Type B pancreatic cell (in vitro differentiated cells): ENCODE measurements at places on chromosomes 2 and 18. TPM values are rescaled to one million over a fixed set of nuclear protein-coding genes. Genes with fewer than 3 reads are reported as not detected.

MC5R gene
- total RNA-seq, result not detected in 2 replicates

SLC16A14 gene
- total RNA-seq, result 9.1 and 9.3 TPM in 2 replicates

DCDC2C gene
- total RNA-seq, result not detected in 2 replicates

SP140L gene
- 6.6 and 13.7 TPM in 2 replicates for total RNA-seq

ERBB4 gene
- 5.3 and 9.9 TPM in 2 replicates for total RNA-seq

RNU2-63P gene
- 4.9 and 18.8 TPM in 2 replicates for total RNA-seq

GPR45 gene
- total RNA-seq, result not detected in 2 replicates

ATP5MC3 gene
- 311 and 407 TPM in 2 replicates for total RNA-seq

UPP2 gene
- total RNA-seq, result not detected in 2 replicates

ERCC3 gene
- 43.4 and 52.9 TPM in 2 replicates for total RNA-seq

NCKAP1 gene
- total RNA-seq, result 104 and 131 TPM in 2 replicates

DNA sequence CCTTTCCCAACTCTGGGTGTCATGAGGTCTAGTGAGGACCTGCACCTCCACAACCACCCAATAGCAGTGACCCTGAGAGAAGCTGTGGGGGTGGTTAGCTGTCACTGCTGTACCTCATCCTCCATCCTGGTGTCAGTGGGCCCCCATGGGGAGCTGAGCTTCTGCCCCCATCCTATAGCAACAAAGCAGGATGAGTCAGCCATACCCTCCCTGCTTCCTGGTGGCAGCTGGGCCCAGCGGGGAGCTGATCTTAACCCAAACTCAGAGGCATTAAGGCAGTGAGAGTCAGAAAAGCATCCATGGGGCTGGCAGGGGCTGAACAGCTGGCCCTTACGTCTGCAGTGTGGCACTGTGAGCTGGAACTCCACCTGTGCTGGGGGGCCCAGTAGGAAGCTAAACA, 247.8 kb upstream of the HDAC4 start:
- no peak overlapping the region for H3K27ac ChIP-seq
- H3K4me3 ChIP-seq, result no peak overlapping the region
- peaks cover 3% of the 10 kb centered on the region for H3K27me3 ChIP-seq

DNA sequence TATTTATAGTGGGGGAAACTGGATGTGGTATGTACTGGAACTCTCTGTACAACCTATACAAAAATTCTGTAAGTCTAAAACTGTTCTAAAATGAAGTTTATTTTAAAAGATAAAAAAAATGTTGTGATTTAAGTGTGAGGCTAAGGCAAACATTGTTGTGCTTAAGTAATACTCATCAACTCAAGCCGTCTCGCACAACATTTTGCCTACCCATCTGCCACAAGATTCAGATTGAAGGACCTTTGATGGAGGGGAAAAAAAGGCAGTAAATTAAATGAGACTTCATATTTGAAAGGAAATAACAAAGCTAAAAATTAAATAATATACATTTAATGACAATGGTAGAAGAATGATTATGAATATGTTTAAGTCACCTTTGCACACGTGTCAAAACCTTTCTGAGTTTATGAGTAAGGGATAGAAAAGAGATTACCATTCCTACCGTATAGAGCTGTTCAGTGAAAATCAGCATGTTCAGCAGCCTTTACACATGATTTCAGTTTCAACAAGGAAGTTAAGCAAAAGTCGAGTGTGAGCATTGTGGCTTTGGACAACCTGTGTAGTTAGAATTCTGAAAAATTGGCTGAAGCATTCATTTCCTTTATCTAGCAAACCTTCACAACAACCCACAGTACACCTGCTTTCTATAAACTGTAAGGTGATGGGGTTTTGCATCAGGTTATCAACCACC, 499.3 kb downstream of the IRS1 start:
- H3K36me3 ChIP-seq, result no peaks in the 10 kb centered on the region
- no peaks in the 10 kb centered on the region for H3K27me3 ChIP-seq
- no peak overlapping the region for H3K4me3 ChIP-seq

GRCh38 chr2:226413498-226414130, 386.0 kb downstream of the IRS1 start:
- peaks cover 6% of the 10 kb centered on the region for H3K36me3 ChIP-seq
- H3K27ac ChIP-seq, result no peak overlapping the region
- H3K4me1 ChIP-seq, result peaks cover 28% of the 10 kb centered on the region

DNA sequence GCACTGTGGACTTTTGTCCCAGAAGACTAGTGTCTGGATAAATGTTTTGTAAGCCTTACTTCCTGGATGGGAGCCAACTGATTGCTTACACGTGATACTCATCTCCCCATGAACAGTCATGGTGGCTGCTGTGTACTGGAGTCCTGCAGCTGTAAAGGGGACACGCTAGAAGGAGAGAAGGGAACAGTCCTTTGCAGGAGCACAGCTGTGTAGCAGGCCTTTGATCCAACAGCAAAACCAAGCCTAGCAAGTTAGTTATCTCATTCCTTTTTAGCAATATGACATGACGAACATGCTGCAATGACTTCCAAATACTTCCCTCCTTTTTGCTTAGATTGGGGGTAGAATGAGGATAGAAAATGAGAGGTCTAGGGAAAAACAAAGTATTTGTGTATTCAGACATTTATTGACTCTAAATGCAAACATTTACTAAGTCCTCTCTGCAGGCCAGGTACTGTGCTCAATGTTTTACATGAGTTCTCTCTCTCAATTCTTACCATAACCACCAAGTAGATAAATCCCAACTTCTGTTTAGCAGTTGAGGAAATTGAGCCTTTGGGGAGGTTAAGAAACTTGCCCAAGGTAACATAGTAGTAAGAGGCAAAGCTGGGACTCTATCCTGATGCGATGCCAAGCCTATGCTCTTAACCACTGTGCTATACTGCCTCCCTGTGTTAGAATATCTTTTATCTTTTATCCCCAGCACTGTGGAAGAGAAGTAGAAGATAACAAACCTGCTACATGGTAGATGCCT, 55.4 kb upstream of the CD28 start:
- peak overlapping the region; percentile 64 for H3K27ac ChIP-seq
- no peaks in the 10 kb centered on the region for H3K36me3 ChIP-seq
- peaks cover 16% of the 10 kb centered on the region for H3K4me1 ChIP-seq
- no peak overlapping the region for H3K4me3 ChIP-seq

DNA sequence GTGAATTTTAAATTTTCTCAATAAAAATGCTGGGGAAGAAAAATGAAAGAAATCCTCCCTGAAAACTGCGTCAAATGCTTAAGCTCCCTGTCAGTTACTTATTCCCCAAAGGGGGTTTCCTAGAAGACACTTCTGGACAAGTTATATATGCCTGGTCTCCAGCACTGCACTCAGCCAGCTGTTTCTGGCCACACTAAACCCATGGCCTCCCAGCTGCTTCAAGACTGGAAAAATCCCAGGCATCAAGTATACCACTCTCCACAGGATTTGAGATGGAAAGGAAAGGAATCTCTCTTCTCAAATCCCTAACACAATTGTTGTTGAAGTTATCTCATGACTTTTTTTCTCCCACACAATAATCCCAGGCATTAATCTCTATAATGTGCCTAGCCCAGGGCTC, 245.7 kb downstream of the NBAS start:
- H3K4me3 ChIP-seq, result no peak overlapping the region
- no peaks in the 10 kb centered on the region for H3K4me1 ChIP-seq
- no peaks in the 10 kb centered on the region for H3K27me3 ChIP-seq
- H3K27ac ChIP-seq, result no peak overlapping the region
- DNase-seq, result no peak
- H3K36me3 ChIP-seq, result peaks cover 35% of the 10 kb centered on the region

GRCh38 chr2:128803222-128803621, 484.6 kb upstream of the HS6ST1 start:
- no peak overlapping the region for H3K27ac ChIP-seq
- no peak for DNase-seq
- H3K27me3 ChIP-seq, result no peaks in the 10 kb centered on the region
- no peaks in the 10 kb centered on the region for H3K4me1 ChIP-seq
- H3K36me3 ChIP-seq, result no peaks in the 10 kb centered on the region
- H3K4me3 ChIP-seq, result no peak overlapping the region

DNA sequence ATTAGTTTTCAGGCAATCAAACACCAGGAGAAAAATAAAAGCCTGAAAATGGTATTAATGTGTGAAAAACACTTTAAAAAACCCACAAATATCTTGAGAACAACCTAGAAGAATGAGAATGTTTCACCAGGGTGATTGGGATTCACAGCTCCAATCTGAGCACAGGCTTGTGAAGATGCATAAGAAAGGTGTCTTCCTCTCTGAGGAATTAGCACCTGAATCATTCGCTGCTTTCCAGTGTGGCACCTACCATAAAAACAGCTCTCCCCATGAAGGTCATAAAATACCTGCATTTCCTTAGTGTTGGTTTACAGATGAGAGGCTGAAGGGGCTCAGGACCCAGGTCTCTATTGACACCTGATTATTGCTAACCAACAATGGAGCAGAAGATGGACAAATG, 499.7 kb upstream of the KLHL29 start:
- no peak for DNase-seq
- H3K27me3 ChIP-seq, result peaks cover 2% of the 10 kb centered on the region
- H3K36me3 ChIP-seq, result no peaks in the 10 kb centered on the region

- no peak overlapping the region for H3K27ac ChIP-seq
- no peaks in the 10 kb centered on the region for H3K36me3 ChIP-seq
- H3K27me3 ChIP-seq, result no peaks in the 10 kb centered on the region
Observed at GRCh38 chr2:95269036-95269680, 5.1 kb upstream of the PROM2 start.

DNA sequence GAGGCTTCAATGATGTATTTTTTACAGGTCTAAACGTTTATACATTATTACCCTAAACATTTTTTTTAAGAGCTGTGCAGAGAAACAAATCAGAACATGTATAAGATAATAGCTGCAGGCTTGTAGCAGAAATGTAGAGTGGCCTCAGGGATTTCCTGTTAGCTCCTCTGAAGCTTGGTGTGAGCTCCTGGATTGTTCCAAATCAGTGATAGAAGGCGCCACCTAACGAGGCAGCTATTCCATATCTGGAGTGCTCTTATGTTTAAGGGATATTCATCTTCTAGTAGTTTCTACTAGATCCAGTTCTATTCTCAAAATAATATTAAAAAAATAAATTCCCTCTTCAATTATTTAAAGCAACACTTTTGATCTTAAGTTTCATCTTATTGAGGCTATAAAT, 93.1 kb downstream of the LRP1B start:
- H3K4me3 ChIP-seq, result no peak overlapping the region
- peaks cover 17% of the 10 kb centered on the region for H3K4me1 ChIP-seq
- H3K27me3 ChIP-seq, result no peaks in the 10 kb centered on the region
- H3K27ac ChIP-seq, result no peak overlapping the region
- peaks cover 4% of the 10 kb centered on the region for H3K36me3 ChIP-seq

DNA sequence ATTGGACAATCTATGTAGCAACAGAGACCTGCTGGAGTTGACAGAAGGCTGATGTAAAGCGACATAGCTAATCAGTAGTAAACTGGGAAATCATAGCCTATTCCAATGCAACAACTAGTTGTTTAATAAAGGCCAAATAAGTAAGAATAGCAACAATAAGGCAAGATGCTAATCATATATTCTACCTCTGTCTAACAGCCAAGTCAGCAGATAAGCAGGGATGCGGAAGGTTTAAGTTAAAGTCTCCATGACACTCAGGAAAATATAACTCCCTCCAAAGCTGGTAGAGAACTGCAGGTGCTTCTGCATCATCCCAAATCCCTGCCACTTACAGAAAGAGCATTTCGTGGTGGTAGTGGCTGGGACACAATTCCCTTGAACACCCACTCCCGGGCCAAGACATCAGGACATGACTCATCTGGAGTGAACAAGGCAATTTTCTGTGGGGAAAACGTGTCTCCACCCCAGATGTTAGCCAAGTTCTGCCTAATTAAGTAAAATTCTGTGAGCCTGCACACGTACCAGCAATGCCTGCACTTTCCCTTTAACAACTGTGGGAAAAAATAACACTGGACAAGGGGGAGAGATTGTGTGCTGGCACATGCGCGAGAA, 413.6 kb upstream of the ID2 start:
- no peaks in the 10 kb centered on the region for H3K27me3 ChIP-seq
- no peak overlapping the region for H3K4me3 ChIP-seq
- H3K27ac ChIP-seq, result no peak overlapping the region
- DNase-seq, result no peak

- H3K4me1 ChIP-seq, result peaks cover 13% of the 10 kb centered on the region
- no peaks in the 10 kb centered on the region for H3K27me3 ChIP-seq
- H3K36me3 ChIP-seq, result no peaks in the 10 kb centered on the region
- H3K4me3 ChIP-seq, result no peak overlapping the region
Observed at GRCh38 chr18:9825571-9826073, 60.2 kb upstream of the TXNDC2 start.

- no peak overlapping the region for H3K4me3 ChIP-seq
- no peak overlapping the region for H3K27ac ChIP-seq
- no peaks in the 10 kb centered on the region for H3K36me3 ChIP-seq
- peaks cover 19% of the 10 kb centered on the region for H3K4me1 ChIP-seq
Observed at GRCh38 chr18:13377496-13377895, 158.9 kb downstream of the LDLRAD4 start.

DNA sequence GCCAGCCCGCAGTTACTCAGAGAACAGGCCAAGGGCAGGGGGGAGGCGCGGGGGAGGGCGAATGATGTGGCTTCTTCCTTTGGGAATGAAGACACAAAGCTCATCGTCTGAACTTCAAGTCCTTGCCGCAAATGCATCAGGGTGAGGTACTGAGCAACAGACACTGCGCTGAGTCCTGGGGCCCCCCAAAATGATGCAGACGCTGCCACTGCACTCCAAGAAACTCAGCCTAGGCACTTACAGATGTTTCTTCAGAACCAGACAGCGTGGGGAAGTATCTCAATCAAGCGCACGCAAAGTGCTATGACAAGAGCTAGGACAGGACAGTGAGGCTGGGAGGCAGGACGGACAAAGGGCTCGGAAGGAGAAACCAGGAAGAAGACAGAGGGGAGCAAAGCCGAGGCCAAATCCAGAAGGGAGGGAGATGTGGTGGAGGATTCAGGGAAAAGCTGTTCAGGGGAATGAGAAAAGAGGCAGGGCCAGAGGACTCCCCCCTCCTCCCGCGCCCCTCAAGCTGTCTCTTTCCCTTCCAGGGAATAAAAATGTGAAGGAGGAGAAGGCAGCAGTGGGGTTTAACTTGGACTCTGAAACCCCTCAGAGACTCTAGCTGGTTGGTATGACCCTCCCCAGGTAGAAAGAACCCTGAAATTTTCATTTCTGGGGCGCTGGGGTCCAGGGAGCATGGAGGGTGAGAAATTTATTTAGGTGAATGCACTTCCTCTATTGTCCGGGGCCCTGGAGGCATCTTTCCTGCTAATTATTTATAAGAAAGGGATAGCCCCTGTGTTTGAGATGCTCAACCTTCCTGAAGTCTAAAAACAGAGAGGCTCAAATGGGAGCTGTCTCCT, 34.9 kb downstream of the CIB4 start:
- peak overlapping the region; percentile 73 for H3K4me3 ChIP-seq
- no peaks in the 10 kb centered on the region for H3K27me3 ChIP-seq
- H3K27ac ChIP-seq, result peak overlapping the region; percentile 92
- H3K4me1 ChIP-seq, result peaks cover 42% of the 10 kb centered on the region

GRCh38 chr2:160753960-160754359, 260.4 kb upstream of the RBMS1 start:
- no peak overlapping the region for H3K27ac ChIP-seq
- no peak overlapping the region for H3K4me3 ChIP-seq
- H3K4me1 ChIP-seq, result peaks cover 5% of the 10 kb centered on the region

DNA sequence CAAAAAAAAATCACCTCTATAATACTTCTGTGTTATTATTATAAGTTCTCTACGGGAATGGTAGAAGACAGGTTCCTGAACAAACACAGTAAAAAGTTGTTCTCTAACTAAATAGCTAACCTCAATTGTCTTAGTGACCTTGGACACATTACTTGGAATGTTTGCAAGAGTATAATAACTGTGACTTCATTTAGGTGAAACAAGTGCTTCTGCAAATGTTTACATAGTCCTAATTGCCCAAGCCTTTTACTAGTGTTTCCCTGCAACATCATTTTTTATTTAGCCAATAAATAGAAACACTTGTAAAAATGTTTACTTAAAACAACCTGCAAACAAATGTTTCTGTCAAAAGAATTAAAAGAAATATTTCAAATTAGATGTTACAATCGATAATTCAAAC, 9.9 kb downstream of the PLEKHM3 start:
- DNase-seq, result no peak
- H3K4me1 ChIP-seq, result peaks cover 4% of the 10 kb centered on the region
- no peaks in the 10 kb centered on the region for H3K36me3 ChIP-seq
- H3K27ac ChIP-seq, result no peak overlapping the region
